ENCODE measurements at places on chromosomes 7 and 10. TPM values are rescaled to one million over a fixed set of nuclear protein-coding genes. Genes with fewer than 3 reads are reported as not detected.

COL1A2 gene
- 35.0 TPM for total RNA-seq

RAB19 gene
- total RNA-seq: 0.17 TPM

NUTM2B gene
- total RNA-seq: 0.37 TPM

HOXA1 gene
- total RNA-seq: 0.28 TPM

DNAJC9 gene
- 14.7 TPM for total RNA-seq

MMD2 gene
- total RNA-seq: not detected

RBM20 gene
- total RNA-seq: 0.08 TPM

CHST3 gene
- 1.1 TPM for total RNA-seq

INA gene
- total RNA-seq: not detected

SPDYE11 gene
- not detected for total RNA-seq

PNLIPRP3 gene
- not detected for total RNA-seq

MYH16 gene
- total RNA-seq: not detected

ASIC3 gene
- 0.05 TPM for total RNA-seq

USP54 gene
- 3.6 TPM for total RNA-seq

CYP26C1 gene
- 0.25 TPM for total RNA-seq

AKR1C8 gene
- total RNA-seq: 28.5 TPM

CXCL12 gene
- 51.1 TPM for total RNA-seq

DNA sequence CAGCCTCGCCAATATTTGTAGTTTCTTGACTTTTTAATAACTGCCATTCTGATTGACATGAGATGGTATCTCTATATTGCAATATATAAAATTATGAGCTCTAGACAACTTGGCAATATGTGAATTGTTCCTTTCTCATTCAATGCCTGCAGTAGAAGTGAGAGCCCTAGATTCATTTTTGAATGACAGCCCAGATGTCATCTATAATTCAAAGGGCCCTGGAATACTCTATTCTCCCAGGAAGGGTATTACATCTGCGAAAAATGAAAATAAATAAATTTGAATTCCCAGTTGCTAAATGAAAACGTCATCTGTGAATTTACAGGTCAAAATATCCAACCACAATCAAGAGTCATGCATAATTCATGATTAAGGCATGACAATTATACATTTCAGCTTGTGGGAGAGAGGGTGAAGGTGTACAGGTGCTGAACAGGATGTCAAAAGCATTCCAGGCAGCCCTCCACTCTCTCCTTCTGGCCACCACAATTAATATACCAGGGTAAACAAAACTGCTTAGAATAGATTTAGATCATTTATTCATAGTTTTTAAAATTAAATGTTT lies 1147.3 kb downstream of the XPNPEP1 start:
- H3K27ac ChIP-seq: no peak overlapping the region
- H3K4me3 ChIP-seq: no peak overlapping the region
- no peak for DNase-seq
- H3K36me3 ChIP-seq: no peaks in the 10 kb centered on the region
- H3K27me3 ChIP-seq: no peaks in the 10 kb centered on the region

- no peak overlapping the region for H3K27ac ChIP-seq
- no peak for DNase-seq
- no peak overlapping the region for H3K4me3 ChIP-seq
- no peaks in the 10 kb centered on the region for H3K27me3 ChIP-seq
These were observed 154.9 kb downstream of the SDHAF3 start for GRCh38 chr7:97272237-97272975.

GRCh38 chr7:85612514-85612913 lies 425.7 kb upstream of the SEMA3D start:
- DNase-seq: no peak
- no peaks in the 10 kb centered on the region for H3K36me3 ChIP-seq
- H3K4me3 ChIP-seq: no peak overlapping the region
- no peaks in the 10 kb centered on the region for H3K27me3 ChIP-seq
- no peak overlapping the region for H3K27ac ChIP-seq
- H3K4me1 ChIP-seq: no peaks in the 10 kb centered on the region

- peaks cover 9% of the 10 kb centered on the region for H3K4me1 ChIP-seq
- no peaks in the 10 kb centered on the region for H3K36me3 ChIP-seq
- DNase-seq: no peak
- no peaks in the 10 kb centered on the region for H3K27me3 ChIP-seq
- no peak overlapping the region for H3K27ac ChIP-seq
These were observed 124.5 kb downstream of the PRPF18 start for GRCh38 chr10:13711291-13711690.

DNA sequence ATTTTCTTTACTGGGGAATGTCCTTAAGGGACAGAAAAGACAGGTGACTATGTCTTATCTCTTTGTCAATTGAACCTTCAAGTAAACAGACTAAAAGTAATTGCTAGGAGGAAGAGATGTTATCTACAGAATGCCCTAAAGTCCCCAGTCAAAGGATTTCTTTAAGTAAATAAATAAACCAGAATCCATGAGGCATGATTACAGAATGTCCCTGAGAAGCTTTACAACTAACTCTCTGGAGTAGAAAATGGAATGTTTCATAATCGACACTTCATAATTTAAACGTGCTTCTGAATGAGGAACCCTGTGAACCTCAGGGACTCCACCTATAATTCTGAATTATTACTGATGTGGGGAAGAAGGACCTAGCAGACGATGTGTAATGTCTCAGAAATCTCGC lies 187.9 kb upstream of the IMMP2L start:
- H3K27me3 ChIP-seq: no peaks in the 10 kb centered on the region
- DNase-seq: no peak
- H3K36me3 ChIP-seq: no peaks in the 10 kb centered on the region
- no peaks in the 10 kb centered on the region for H3K4me1 ChIP-seq

DNA sequence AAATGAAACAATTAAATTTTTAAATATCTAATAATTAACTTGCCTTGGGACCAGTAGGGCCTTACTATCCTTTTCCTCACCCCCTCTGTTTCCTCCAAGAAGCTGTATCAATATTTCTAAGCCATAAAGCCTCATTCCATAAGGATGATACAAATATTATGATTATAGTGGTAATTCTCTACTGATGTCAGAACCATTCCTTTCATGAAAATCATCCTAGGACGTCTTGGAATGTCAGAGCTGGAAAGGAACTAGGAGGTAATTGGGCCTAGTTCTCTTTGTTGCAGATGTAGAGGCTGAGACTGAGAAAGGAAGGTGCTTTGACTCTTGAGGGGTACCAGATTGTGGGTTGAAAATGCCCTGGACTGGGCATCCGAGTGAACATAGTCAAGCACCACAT lies 766.7 kb upstream of the GHITM start:
- H3K27me3 ChIP-seq: no peaks in the 10 kb centered on the region
- no peak for DNase-seq
- no peaks in the 10 kb centered on the region for H3K36me3 ChIP-seq
- no peak overlapping the region for H3K4me3 ChIP-seq

DNA sequence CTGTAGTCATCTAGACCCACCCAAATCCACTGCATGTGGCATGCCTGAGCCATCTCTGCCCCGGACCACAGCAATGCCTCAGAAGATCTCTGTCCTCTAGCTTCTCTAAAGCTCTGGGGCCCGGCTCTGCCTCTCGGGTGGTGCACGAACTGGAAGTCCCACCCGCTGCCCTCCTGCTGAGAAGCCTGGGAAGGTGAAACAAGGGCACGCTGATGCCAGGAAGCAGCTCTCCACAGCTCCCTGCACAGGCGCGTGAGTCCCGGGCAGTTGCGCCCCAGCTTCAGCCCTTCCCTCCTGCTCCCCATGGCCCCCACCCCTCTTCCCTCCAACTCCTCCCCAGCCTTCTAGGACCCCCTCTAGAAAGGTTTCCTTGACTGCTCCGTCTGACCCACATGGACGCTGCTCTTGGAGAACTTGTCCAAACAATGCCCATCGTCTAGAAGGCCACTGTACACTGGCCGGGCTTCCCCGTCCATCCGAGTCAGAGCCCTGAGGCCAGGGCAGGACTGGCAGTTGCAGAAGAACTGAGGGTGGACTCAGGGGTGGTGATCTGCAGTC lies 12.8 kb downstream of the KCNH2 start:
- no peak overlapping the region for H3K4me3 ChIP-seq
- H3K4me1 ChIP-seq: no peaks in the 10 kb centered on the region
- DNase-seq: no peak
- H3K27me3 ChIP-seq: peaks cover 1% of the 10 kb centered on the region
- no peaks in the 10 kb centered on the region for H3K36me3 ChIP-seq

DNA sequence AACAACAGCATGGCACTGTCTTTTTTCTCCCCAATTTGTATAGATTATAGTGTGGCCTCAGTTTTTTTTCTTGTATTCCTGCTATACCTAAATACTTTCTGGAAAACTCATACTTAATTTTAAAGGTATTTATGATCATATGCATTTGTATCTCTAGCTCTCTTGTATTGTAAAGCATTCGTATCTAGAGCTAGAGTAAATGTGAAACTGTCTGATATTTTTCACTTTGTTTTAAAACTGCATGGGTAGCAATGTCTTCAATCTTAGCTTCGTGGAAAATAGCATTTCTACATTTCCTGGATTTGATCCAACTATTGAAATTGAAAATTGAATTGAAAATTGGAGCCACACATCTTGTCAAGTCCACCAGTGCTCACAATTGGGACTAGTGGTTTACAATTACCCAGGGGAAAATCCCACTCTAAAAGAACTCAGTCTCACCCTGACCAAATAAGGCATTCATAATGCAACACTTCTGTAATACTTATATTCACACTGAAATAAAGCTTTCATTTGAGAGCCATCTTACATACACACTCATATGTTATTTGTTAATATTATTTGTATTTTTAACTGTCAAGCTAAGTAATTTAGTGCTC lies 51.3 kb upstream of the KLF6 start:
- no peaks in the 10 kb centered on the region for H3K27me3 ChIP-seq
- H3K36me3 ChIP-seq: no peaks in the 10 kb centered on the region
- DNase-seq: no peak
- H3K27ac ChIP-seq: no peak overlapping the region

GRCh38 chr10:92164036-92164696 lies 126.7 kb downstream of the CPEB3 start:
- no peaks in the 10 kb centered on the region for H3K4me1 ChIP-seq
- no peak overlapping the region for H3K4me3 ChIP-seq
- no peaks in the 10 kb centered on the region for H3K36me3 ChIP-seq
- no peak overlapping the region for H3K27ac ChIP-seq

- H3K4me1 ChIP-seq: no peaks in the 10 kb centered on the region
- no peak overlapping the region for H3K27ac ChIP-seq
- H3K36me3 ChIP-seq: no peaks in the 10 kb centered on the region
- no peak overlapping the region for H3K4me3 ChIP-seq
- H3K27me3 ChIP-seq: no peaks in the 10 kb centered on the region
These were observed 135.9 kb downstream of the MAD1L1 start for GRCh38 chr7:2096692-2097387.

GRCh38 chr7:139784648-139785047 lies 6.8 kb upstream of the HIPK2 start:
- DNase-seq: no peak
- no peaks in the 10 kb centered on the region for H3K36me3 ChIP-seq
- H3K4me1 ChIP-seq: no peaks in the 10 kb centered on the region
- no peak overlapping the region for H3K4me3 ChIP-seq

DNA sequence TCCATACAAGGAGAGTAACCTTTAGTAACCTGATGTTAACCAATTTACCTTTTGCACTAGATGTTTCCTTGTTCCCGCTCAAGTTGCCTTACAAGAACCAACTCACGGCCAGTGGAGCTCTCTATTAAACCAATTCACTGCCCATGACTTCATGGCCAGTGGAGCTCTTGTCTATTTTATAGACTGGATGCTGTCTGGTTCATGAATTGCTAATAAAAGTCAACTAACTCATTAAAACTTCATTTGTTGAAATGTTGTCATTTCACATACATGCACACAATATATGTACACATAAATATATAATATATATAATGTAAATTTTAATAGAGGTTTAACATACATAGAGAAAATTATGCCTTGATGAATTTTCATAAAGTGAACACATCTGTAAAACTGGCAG lies 216.3 kb downstream of the RNLS start:
- H3K36me3 ChIP-seq: no peaks in the 10 kb centered on the region
- DNase-seq: no peak
- no peak overlapping the region for H3K27ac ChIP-seq
- no peaks in the 10 kb centered on the region for H3K27me3 ChIP-seq
- no peak overlapping the region for H3K4me3 ChIP-seq

DNA sequence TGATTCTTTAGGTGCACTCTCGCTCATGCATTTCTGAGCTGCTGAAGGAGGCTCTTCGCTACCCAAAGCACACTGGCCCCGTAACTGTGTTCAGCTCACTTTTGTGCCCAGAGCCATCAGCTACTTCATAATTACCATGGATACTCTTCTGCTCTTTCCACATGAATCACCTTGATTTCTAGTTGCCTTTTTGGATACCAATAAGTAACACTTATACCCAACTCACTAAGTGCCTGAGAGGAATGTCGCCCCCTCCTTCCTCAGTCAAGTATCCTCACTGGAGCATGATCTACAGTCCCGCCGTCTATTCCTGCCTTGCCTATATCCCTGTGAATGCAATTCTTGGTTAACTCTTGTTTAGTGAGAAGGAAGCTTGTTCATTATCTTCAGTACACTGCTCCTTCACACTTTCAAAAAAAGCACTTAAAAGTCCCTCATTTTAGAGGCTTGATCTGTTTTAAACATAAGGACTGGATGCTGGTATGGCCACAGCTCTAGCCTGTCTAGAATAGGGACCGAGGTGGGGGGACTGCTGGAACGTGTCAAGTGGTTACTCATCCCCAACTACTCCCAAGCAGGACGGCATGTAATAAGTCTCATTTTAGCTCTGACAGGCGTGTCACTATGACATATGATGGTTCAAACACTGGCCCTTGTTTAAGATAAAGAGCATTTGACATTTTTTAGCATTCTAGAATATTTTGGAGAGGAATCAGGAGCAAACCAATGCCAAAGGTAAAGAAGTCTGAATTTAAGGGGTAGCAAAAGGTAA lies 23.7 kb downstream of the SVIL start:
- H3K36me3 ChIP-seq: no peaks in the 10 kb centered on the region
- no peak for DNase-seq

DNA sequence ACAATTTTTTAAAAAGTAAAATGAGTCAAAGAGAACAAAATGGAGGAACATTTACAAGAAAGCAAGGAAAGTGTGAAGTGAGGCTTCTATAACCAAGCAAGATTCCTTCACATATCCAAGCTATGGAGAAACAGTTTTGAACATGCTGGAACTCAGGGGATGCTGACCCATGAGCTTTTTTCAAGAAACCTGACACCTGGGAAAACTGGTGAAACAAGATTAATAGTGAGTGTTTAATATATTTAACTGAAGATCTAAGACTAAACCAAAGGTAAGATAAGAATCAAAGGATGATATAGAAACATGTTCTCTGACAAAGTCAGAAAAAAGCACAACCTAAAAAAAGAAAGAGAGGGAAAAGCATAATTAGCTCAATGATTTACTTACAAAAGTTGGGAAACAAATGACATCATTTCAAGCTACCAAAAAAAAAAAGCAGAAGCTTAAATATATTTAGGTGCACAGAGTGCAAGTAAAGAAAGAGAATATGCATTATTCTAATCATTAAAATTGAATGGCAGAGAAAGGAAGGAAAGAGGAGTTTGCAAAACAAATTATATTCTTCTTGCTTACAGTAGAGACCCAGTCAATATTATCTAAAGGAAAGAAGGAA lies 24.9 kb downstream of the C7orf25 start:
- H3K36me3 ChIP-seq: peaks cover 3% of the 10 kb centered on the region
- DNase-seq: no peak
- H3K27ac ChIP-seq: peak overlapping the region; percentile 81
- H3K4me3 ChIP-seq: no peak overlapping the region
- H3K27me3 ChIP-seq: no peaks in the 10 kb centered on the region

Data from liver (tissue), 10 donors.